ENCODE measurements at places on chromosomes 7 and 10.

GRCh38 chr7:4720225-4720624 lies 38.1 kb downstream of the FOXK1 start:
- DNase-seq: no peak

- DNase-seq: no peak
Measured at GRCh38 chr10:115084277-115084850, 8.8 kb upstream of the ATRNL1 start.

- no peak for DNase-seq
Measured at GRCh38 chr7:119935418-119936025, 337.5 kb upstream of the KCND2 start.

DNA sequence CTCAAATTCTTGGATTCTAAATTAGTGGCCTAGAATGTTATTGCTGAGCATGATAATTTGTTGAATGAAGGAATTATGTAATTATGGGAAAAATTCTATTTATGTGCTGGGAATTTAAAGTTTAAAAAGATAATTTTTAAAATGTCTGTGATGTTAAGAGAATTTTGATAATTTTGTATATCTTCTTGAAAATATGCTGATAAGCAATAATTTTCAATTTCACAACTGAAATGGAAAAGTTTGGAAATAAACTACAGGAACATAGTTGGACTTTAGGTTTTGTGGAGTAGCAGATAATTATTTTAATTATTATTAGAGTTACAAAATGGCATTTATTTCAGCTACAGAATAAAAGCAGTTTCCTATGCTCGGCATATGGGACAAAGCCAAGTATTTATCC lies 268.5 kb upstream of the TPK1 start:
- no peak for DNase-seq

- DNase-seq: no peak
Measured at GRCh38 chr7:25900877-25901276, 251.1 kb upstream of the NFE2L3 start.

- DNase-seq: no peak
Measured at GRCh38 chr10:82394987-82395386, 520.0 kb downstream of the NRG3 start.

GRCh38 chr10:107341281-107341680 lies 176.8 kb upstream of the SORCS1 start:
- no peak for DNase-seq

DNA sequence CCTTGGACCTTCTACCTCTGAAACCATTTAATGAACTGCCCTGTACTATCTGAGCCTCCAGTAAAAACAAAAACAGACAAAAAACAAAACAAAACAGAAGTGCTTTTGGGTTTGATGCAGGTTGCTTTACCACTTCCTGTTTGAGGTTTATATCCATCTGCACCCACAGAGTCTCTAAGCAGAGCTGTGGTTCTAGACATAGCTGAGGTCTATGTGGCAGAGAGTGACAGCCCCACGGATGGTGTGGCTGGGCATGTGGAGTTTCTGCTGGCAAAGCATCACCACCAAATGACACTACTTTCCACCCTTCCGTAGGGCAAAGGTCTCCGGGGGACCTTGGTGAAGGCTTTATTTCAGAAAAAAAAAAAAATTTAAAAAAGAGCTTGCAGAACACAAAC lies 754.2 kb downstream of the GRID1 start:
- no peak for DNase-seq

- no peak for DNase-seq
Measured at GRCh38 chr7:138032186-138032585, 30.3 kb upstream of the CREB3L2 start.

- no peak for DNase-seq
Measured at GRCh38 chr7:137886746-137887145, 40.0 kb upstream of the DGKI start.

GRCh38 chr10:14023673-14024328 lies 306.9 kb downstream of the FRMD4A start:
- no peak for DNase-seq

DNA sequence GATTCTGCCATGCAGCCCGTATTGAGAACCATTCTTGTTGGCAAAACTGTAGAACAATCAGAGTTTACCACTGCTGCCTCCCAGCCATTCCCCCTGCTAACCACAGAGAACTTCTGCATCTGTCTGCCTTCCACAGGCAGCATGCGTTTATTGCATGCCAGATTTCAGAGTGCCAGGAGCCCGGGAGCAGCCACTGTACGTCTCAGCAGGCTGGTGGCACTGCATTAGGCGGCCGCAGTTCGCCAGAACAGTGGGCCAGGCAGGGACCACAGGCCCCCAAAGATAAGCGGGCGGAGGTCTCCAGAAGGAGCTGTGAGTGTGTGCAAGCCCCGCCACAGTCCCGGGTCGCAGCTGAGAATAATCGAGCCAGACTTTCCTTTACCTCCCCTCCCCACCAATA lies 31.8 kb downstream of the ZNF467 start:
- no peak for DNase-seq

All from activated CD4-positive, alpha-beta T cell treated with anti-CD3 and anti-CD28 coated beads for 1 hour (primary cell).